Memory B cell (primary cell): ENCODE measurements at places on chromosomes 7 and 10.
A peak's percentile ranks its signal among the peaks of the same experiment; 100 is the strongest.

DNA sequence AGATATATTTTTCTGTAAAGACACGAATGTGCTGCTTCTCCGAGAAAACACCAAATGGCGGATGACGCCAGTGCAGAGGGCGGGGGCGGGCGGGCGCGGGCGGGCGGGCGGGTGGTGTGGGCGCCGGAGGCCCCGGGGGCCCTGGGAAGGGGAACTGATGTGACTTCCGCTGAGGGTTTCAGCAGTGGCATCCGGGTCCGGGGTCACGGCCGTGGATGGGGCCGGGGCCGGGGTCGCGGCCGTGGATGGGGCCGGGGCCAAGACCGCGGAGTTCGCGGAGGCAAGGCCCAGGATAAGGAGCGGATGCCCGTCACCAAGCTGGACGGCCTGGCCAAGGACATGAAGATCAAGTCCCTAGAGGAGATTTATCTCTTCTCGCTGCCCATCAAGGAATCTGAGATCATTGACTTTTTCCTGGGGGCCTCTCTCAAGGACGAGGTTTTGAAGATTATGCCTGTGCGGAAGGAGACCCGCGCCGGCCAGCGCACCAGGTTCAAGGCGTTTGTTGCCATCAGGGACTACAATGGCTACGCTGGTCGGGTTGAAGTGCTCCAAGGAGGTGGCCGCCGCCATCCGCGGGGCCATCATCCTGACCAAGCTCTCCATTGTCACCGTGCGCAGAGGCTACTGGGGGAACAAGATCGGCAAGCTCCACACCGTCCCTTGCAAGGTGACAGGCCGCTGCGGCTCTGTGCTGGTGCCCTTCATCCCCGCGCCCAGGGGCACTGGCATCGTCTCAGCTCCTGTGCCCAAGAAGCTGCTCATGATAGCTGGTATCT is 20.3 kb upstream of the IGF2BP3 start:
- peak; percentile 42 for DNase-seq

DNA sequence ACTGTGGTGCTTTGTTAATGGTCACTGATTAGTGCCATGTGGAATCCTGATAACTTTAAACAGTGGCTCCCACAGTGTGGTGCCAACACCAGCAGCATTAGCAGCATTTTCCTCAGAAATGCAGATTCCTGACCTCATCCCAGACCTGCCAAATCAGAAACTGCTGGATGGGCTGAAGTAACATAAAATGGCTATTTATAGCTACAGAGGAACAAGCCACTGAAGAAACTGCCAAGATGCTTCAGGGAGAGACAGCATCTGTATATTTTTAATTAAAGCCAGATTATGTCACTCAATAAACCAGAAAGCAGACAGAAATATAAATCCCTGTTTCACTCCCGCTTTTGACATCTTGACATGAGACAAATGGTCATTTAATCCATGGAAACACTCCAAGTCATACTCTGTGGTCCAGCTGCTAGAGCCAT is 178.5 kb downstream of the AMPH start:
- no peak for DNase-seq

GRCh38 chr10:132282667-132283603 is 24.8 kb downstream of the STK32C start:
- no peak for DNase-seq

GRCh38 chr7:46150202-46150601 is 229.1 kb upstream of the IGFBP3 start:
- no peak for DNase-seq

DNA sequence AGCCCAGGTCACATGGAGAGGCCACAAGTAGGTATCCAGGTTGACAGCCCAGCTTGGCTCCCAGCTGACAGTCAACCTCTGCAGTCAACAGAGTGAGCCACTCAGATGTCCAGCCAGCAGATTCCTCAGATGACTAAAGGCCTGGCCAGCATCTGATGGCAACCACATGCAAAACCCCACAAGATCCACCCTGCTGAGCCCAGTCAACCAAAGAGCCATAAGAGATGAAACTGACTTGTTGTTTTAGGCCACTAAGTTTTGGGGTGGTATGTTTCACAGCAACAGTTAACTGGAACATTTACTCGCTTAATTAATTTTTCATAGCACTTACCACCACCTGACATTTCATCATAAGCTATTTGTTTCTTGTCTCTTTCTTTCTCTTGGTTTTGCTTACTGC is 107.3 kb upstream of the KDM7A start:
- DNase-seq = no peak

DNA sequence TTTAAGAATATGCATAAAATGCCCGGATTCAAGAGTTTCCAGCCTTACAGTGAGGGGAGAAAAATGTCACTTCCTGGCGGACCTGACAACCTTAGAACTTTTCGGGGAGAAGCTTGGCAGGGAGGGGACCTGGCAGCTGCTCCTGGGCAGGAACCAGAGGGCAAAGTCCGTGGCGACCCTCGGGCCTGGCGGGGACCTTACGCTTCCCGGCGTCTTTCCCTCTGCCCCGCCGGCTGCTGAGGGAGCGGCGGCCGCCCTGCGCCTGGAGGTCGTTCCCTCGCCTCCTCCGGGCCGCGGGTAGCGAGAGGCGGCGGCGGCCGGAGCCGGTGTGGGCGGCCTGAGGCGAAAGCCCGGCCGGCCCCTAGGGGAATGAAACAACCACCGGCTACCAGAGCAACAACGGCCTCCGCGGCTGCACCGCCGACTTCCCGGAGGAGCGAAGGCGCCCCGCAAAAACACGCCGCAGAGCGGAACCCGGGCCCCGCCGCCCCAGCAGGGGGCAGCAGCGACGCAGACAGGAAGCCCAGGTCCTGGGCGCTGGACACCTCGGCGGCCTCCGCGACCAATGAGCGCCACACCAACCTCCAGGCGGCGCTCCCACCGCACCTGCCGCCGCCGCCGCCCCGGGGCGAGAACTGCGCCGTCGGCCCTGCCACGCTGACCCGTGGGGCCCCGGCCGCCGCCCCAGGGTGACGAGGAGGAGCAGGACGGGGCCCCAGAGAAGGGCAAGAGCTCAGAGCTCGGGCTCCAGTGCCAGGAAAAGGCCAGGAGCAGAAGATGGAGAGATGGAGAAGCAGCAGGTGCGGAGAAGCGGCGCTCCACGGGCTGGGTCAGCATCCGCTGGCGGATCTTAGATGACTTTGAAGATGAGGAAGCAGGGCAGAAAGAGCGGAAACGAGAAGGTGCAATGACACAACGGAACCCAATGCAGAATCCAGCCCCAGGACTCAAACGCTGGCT is 10.5 kb upstream of the ACSM6 start:
- peak; percentile 78 for DNase-seq

GRCh38 chr7:131355917-131356777 is 28.5 kb downstream of the MKLN1 start:
- DNase-seq = no peak

DNA sequence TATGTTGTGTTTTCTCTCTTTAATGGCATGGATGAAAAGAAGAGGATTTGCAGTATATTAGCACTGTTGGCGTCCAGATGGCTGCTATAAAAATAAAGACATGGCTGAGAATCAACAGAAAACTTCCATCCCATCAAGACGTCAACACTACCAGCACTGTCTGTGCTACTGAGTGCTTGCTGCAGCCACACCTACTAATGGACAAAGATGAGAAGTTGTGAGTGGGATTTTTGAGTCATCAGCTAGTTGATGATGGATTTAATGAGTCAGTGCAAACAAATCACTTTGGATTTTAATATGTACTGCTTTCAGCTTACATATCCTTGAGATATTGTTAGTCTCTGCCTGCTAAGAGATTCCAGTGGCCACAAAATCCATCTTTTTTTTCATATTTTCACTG is 631.0 kb upstream of the ANKRD30A start:
- DNase-seq = no peak

- DNase-seq = no peak
These were observed 751.8 kb upstream of the IGFBP3 start for GRCh38 chr7:46672861-46673260.

GRCh38 chr7:116395141-116395791 is 104.3 kb upstream of the CAV2 start:
- no peak for DNase-seq

DNA sequence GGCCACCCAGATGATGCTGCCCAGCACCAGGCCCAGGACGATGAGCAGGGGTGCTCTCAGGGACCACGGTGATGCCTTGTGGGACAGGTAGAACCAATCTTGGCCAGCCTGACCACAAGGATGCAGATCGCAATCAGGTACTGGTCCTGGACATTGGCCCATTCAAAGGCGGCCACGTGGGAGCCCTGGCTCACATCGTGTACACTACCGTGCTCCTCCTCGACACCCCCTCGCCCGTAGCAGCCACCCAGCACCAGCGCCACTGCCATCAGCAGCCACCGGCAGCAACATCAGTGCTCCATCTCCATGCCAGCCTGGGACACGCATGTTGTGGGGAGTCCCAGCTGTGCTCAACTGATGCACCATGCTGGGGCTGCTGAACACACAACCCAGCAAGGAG is 39.0 kb downstream of the AGAP6 start:
- DNase-seq = no peak

GRCh38 chr10:117413928-117414618 is 38.8 kb upstream of the PDZD8 start:
- no peak for DNase-seq

GRCh38 chr7:8817448-8818036 is 384.1 kb downstream of the NXPH1 start:
- no peak for DNase-seq

- no peak for DNase-seq
These were observed 57.7 kb downstream of the MAD1L1 start for GRCh38 chr7:2175091-2175490.

GRCh38 chr10:12412666-12413368 is 63.5 kb downstream of the CAMK1D start:
- no peak for DNase-seq

DNA sequence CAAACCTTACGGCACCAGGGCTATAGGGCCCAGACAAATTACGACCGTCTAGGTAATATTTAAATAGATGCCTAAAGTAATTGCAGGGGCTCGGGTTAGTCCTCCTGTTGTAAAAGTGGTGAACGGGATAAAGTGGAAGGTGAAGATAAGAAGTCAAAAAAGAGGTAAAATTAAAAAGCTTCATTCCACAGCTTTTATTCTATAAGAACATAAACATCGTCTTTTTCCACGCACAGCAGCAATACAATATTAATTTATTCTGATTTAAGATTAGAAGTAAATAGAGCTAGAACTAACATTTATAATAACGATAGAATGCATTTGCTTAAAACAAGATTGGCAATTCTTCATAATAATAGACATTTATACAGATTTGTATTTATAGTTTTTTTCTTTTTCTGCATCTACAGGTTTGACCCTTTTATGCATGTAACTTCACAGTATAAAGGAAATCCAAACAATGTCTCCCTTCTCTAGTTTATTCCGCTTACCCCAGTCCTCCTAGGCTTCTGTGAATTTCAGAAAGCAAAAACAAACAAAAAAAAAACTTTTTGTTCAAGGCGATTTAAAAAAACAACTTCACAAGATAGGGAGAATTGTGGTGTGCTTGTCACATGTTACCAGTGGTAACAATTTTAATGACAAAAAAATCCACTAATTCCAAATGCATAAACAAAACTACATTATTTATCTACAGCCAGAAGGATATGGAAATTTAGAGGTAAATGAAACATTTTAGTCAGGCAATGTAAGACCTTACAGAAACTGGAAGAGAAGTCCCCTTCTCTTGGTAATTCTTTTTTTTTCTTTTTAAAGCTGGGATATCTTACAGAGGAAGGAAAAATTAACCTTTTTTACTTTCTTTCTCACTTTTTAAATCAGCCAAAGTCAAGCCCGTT is 3.4 kb downstream of the HOXA10 start:
- no peak for DNase-seq

- no peak for DNase-seq
These were observed 20.3 kb downstream of the CACUL1 start for GRCh38 chr10:118734475-118734874.

DNA sequence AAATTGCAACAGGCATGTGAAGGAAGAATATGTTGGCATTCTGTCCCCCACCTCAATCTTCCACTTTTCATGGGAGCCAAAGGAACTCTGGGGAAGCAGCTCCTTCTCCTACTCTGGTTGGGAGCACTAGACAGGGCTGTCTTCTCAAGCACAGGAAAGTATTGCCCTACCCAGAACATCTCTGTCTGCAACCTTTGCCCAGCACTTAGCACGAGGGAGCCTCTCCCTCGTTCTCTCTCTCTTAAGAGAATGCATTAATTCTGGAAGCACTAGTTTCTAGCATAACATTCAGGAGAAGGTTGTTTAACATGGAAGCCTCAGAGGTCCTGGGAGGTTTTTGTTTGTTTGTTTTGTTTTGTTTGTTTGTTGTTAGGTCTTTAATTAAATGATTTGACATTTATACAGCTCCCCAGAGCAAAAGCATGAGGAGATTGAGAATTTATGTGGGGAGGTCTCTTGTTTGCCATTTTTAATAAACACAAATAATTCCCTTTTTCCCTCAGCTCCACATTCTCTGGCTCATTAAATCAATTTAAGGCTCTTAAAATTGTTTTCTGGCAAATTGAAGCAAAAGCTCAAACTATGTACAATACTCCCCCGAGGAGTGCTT is 240.6 kb downstream of the TRIL start:
- DNase-seq = no peak

- DNase-seq = no peak
These were observed 115.3 kb upstream of the FAM171A1 start for GRCh38 chr10:15486404-15486803.

- DNase-seq = no peak
These were observed 135.0 kb downstream of the NT5C2 start for GRCh38 chr10:103058034-103058433.

DNA sequence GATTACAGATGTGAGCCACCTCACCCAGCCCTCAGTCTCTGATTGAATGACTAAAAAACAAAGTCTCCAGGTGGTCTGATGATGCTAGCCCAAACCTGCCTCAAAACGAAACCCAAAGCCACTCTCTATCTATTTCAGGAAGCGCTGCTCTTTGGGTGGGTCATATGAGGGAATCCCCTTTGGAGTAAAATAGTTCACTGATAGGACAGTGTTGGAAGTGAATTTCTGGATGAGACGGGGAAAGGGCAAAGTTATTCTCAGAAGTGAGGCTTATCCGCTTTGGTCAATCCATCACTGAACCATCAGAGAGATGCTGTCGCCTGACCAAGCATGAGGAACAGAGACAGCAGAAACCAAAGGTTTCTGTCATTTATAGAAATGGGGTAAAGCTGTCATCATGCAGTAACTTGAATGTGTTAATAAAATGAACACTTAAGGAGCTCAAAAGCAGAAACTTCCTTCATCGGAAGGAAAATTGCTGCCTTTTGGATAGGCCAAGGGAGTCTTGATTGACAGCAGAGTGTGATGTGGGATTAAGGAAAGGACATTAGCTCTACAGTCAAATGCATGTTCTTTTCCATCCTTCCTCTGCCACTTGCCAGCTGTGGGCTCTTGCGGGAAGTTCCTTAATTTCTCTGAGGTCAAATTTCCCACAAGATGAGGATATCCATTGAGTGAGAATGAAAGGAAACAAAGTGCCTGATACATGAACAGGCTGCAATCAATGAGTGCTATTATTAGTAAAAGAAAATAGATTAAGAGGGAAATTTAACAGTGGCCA is 64.9 kb upstream of the C1QL3 start:
- no peak for DNase-seq

- DNase-seq = peak; percentile 8
These were observed 47.1 kb upstream of the ZNRF2 start for GRCh38 chr7:30237271-30237695.

- DNase-seq = no peak
These were observed 139.4 kb downstream of the SKIDA1 start for GRCh38 chr10:21385996-21386585.
